ENCODE measurements at places on chromosomes 2 and 18.

- DNase-seq, result no peak
Measured at GRCh38 chr2:105298017-105298416, 31.5 kb downstream of the TGFBRAP1 start.

DNA sequence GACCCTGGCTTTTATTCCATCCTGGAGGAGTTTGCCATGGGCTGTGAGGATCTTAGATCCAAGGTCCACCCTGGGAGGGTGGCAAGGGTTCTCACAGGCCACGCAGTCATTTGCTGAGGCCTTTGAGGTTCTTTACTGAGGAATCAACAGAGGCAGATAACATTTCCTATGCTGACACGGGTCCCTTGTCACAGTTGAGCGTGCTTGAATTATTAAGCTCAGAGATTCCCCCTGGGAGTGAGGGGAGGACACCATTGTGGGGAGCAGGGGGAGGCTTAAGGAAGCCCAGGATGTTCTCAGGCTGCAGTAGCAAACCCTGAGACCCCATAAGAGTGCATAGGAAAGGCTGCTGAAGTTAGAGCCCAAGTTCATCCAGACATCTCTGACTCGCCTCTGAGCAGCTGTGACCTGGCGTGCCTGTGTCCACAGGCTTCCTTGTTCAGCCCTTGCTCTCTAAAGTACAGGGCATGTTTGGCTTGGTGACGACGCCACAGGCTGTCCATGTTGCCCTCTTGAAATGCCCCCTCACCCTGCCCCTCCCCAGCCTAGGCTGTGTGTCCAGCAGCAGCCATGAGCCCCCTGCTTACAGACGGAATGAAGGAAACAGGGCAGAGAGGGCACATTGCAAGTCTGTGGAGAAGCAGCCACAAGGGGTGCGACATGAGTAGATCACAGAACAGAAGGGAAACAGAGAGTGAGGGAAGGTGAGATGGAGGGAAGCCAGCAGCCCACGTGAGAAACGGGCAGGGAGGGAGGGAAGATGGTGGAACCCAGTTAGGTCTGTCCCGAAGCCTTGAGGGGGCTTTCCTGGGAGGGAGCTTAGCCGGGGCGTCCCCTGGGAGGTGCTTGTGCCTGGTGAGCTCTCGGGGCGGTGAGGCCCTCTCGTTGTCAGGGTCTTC lies 34.0 kb downstream of the NAPG start:
- DNase-seq, result peak; percentile 55

GRCh38 chr2:95350368-95350767 lies 52.1 kb upstream of the FAHD2A start:
- no peak for DNase-seq

DNA sequence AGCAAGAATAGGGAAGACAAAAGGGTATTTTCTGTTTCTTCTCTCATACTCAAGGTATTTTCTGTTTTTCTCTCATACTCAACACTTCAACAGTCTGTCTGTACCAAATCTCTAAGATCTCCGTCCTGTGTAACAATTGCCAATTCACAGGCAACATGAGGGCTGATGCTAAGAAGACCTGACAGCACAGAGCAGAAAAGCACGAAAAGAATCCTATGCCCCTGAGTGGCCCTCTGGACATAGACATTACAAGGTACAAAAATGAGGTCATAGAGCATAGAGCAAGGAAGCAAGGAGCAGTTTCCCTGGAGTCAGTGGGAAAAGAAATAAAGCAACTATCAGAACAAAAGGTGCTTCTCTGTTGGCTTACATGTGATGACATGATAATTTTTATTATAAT lies 1612.6 kb upstream of the CELF4 start:
- no peak for DNase-seq

DNA sequence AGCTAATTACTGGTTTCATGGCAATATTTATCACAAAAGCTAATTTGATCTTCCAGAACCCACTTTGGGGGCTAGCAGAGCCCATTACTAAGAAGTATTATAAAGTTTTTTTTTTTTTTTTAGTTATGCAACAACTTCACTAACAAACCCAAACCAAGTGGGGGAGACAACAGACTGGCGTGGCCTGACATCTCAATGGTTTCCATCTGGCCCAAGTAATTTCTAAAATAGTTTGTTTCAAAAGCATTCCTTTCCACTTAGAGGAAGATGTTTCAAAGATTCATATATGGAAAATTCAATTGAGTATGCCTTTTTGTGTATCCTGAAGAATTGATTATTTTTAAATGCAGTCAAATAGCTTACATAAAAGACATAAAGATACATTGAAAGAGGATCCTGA lies 367.1 kb downstream of the HRH4 start:
- DNase-seq, result no peak

DNA sequence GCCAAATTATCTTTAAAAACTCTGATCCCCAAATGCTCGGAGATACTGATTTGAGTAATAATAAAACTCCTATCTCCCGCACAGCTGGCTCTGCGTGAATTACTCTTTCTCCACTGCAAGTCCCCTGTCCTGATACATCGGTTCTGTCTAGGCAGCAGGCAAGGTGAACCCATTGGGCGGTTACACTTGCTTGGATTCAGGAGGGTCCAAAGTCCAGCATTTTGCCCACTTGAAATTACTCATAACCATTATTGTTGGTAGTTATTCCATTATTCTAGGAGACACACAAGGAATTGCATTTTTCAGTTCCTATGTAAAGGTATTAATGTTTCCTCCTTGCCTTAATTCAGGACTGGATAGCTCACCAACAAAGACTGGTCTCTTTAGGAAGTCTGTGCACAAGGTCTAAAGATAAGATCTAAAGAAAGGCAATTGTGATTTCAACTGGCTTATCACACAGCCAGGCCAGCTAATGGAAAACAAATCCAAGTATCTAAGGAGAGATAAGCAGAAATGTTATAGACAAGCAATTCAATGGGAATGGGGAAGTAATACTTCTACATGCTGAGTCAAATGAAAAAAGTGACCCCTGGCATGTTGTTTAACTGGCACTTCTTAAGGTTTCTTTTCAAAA lies 23.2 kb upstream of the NPC1 start:
- DNase-seq, result no peak

- no peak for DNase-seq
Measured at GRCh38 chr2:64376926-64377325, 77.0 kb upstream of the LGALSL start.

DNA sequence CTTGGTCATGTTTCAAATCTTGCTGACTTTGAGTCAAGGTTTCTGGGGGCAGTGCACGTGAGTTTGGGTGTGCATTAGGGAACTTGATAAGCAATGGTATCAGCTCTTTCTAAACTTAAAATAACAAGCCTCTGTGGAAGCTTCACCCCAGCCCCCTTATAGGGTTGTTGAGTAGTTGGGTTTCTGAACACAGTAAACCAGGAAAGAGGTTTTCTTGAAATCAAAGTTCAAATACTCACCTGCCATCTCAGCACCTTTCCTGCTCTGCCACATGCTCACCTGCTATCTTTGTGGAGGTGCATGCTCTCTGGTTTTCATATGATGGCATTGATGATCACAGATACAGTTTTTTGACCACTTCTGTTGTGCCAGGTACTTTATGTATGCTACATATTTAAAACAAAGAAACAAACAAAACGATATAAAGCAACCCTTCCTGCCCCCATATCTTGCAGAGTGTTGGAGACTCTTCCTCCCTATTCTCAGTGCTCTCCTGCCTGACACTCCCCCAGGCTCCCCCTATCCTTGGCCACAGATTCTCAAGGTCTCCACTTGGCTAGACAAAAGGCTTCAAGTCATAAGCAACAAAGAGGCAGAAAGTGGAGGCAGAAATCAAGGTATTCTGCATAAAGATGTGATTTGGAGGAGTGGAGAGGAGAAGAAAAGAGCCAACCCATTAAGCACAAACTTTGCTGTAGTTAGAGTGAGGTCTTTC lies 360.6 kb downstream of the CYRIA start:
- DNase-seq, result no peak

GRCh38 chr2:138846216-138846821 lies 66.1 kb upstream of the NXPH2 start:
- DNase-seq, result peak; percentile 41

- no peak for DNase-seq
Measured at GRCh38 chr2:102012061-102012614, 20.4 kb downstream of the IL1R2 start.

DNA sequence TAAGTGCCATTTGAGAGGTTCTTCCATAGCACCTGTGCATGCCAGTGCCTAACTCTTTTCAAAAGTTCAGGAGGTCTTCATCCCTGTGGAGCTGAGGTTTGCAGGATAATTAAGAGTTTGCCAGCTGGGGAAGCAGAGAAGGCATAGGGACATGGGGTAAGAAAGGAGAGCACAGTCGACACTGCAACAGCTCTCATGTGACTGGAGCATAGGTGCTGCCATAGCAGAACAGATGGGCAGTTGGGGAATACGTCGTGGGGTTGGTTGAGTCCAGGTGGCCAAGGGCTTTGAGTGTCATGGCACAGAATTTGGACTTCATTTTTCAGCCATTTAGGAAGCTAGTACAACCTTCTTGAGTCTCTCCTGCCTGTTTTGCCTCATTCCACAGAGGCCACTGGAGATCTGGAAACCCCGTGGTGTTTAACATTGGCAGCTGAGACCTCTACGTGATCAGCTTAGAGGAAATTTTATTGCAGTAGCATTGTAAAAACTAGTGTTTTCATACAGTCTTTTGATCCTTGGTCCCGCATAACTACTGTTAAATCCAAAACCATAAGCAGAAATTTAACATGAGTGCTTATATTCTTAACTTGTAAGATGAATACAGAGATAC lies 65.1 kb downstream of the CRIM1 start:
- DNase-seq, result no peak

DNA sequence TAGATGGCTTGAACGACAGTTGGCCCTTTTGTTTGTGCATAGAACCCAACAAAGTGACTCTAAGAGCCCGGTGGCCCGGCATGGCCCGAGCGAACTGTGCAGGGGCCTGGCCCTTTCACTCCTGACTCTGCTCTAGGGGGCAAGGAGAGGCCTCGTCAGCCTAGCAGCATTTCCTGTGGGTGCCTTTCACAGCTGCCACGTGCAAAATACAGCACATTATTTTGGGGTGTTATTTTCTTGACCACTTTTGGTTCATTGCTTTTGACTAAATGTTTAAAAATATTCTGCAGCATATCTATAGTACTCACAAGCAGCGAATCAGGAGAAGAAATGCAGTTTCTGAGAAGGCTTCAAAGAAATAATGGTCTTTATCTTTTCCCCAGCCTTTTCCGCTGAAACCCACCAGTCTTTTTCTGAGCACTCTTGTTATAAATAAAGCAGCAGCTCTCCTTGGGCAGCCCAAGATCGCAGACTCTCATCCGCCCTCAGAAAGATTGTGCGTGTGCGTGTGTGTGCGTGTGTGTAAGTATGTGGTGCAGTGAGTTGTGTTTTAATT lies 31.3 kb downstream of the DGKD start:
- DNase-seq, result peak; percentile 64

DNA sequence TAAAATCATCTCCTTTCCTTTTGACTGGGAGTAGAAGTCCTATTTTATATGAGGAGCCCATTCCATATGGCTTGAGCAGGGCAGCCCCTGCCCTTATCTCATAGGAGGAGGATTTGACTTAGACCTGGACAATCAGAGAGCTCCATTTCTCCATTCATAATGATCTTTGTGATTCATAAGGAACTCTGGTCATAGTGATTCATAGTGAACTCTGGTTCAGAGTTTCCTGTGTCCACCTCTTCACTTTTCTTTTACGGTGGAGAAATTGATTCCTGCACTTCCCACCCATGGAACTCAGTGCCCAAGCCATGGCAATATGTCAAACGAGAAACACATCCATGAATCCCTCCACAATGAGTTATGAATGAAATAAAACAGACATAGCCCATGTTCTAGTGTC lies 12.8 kb upstream of the MYO3B start:
- DNase-seq, result no peak

GRCh38 chr2:160934263-160934662 lies 226.0 kb upstream of the TANK start:
- no peak for DNase-seq

GRCh38 chr2:150520887-150521664 lies 33.6 kb upstream of the RND3 start:
- no peak for DNase-seq

GRCh38 chr2:32452338-32453064 lies 95.7 kb downstream of the BIRC6 start:
- DNase-seq, result peak; percentile 19

DNA sequence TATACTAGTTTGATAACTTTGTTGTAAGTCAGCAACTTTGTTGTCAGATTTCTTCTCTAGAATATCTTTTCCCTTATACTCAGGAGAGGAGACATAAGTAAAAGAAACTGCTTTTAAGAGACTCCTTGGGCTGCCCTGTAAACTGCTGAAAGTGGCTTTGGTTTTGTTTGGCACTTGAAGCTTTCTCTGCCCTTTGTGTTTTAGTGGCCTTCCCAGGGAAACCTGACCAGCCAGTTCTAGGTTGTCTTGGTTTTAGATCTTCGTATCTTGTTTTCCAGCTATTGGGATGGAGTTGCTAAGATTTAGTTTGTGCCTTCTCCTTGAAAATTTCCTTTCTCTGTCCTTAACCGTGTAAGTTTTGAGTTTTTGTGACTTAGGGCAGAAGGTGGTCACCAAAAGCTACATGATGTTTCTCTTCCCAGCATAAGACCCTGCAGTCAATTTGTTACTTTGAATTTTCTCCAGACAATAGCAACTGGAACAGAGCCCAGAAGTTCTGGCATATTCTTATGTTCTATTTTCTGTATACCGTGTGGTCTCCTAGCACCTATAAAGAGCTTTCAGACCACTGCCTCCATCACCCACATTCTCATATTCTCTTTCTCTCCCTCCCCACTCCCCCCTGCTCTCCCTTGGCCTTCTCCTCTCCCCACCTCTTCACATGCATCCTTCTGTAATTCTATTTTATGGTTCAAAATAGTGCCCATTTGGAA lies 81.1 kb downstream of the BOLA3 start:
- no peak for DNase-seq

- no peak for DNase-seq
Measured at GRCh38 chr2:178947006-178947405, 102.9 kb downstream of the CCDC141 start.

- no peak for DNase-seq
Measured at GRCh38 chr2:217941886-217942728, 60.7 kb downstream of the TNS1 start.

GRCh38 chr2:120531863-120532600 lies 186.1 kb downstream of the INHBB start:
- no peak for DNase-seq

- no peak for DNase-seq
Measured at GRCh38 chr2:176149481-176149938, 1.8 kb upstream of the HOXD4 start.

DNA sequence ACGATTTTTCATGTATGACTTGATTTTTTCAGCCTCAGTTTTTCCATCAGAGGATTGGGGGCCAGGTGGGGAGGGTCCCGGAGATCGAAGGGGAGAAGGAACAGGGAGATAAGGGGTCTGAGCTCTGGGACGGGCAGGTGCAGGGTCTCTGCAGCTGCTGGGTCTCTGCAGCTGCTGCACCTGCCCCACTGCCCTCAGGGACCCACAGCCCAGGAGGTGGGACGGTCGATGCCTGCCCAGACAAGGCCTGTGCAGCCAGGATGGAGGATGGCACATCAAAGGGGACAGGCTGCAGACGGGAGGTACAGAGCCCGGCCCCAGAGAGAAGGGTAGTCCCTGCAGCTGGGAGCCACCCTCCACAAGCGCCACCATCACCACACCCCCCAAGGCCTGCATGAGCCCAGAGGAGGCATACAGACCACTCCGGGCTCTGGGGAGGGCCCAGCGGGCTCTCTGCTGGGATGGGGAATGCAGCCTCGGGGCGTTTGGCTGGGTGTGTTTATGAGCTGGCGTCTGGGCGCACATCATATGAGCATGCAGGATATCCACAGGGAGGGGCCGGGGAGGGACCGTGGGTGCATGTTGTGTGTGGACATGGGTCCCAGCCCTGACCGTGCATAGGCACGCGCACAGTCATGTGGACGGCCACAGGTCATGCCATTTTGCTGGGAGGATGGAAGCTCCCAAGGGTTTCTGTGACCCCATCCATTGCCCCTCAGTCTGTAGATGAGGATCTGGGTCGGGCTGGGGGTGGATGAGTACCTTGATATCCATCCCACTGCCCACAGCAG lies 34.9 kb upstream of the GPC1 start:
- no peak for DNase-seq

Measured in GM20000 (cell line).